ENCODE measurements at places on chromosomes 6 and 20.

DNA sequence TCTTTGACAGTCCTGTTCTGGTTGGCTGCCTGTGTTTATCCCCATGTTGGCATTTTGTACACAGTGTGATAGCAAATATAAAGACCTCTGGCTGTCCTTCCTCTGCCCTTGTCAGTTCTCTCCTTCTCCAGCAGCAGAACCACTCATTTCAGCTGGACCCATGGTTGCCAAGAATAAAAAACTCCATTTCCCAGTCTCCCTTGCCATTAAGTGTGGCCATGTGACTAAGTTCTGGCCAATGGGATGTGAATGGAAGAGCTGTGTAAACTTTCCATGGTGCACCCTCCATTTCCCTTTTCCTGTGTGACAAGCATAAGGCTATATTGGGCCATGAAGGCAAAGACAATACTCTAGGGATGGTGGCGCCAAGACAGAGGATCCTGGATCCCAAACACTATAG, 78.4 kb upstream of the TBC1D7 start:
- DNase-seq = no peak

GRCh38 chr6:116012951-116013350, 47.7 kb downstream of the FRK start:
- no peak for DNase-seq

DNA sequence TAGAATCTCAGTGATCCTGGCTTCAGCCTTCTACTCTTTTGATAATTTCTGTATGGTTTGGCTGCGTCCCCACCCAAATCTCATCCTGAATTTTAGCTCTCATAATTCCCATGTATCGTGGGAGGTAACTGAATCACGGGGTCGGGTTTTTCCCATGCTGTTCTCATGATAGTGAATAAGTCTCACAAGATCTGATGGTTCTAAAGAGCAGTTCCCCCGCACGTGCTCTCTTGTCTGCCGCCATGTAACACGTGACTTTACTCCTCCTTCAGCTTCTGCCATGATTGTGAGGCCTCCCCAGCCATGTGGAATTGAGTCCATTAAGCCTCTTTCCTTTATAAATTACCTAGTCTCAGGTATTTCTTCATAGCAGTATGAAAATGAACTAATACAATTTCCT, 507.2 kb downstream of the CDH26 start:
- DNase-seq = no peak

- DNase-seq = no peak
Measured at GRCh38 chr6:149108038-149108748, 209.3 kb upstream of the TAB2 start.

DNA sequence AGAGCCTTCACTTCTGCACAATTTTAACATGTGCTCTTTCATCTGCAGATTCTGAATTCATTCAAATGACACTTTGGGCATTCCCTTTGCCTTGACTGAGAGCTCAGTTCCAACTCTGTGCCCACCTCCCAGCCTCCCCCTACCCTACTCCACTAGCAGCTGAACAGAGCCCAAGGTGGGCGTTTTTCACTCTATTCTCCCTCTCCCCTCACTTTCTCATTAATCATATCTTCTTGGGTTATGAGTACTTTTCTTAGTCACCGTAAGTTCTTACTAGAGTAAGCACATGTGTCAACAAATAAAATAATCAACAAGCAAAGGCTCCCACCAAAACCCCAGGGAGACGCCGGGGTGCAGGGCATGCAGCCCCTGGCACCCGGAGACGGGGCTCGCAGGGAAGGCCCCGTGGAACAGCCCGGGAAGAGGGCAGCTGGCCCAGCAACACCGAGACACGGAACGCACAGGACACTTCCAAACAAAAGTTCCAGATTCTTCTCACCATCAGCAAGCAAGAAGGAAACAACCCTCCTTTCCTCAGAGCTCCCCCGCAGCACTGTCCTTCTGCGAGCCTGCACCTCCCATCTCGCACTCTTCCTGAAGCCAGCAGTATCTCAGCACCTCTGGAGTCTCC, 34.1 kb downstream of the TAF4 start:
- DNase-seq = no peak

GRCh38 chr6:134240665-134241431, 77.1 kb downstream of the SGK1 start:
- DNase-seq = no peak

DNA sequence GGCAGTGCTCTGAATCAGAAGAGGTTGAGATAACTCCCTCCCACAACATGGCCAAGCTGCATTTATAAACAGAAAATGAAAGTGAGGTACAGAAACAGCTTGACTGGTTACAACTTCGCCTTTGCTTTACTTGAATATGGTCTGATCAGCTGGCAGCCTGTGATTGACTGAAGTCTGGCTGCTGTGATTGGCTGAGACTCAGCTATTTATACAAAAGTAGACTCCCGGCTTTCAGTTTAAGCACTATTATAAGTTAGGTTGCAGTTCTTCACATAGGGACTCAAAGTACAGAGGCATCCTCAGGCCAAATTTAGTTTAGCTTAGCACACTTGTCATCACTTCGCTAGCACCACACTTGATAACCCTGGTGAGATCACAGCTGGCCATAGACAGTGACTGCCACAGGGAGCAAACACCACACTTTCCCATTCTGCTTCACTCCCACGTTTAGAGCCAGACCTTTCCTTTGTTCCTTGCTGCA, 362.6 kb downstream of the EPM2A start:
- DNase-seq = peak; percentile 25

GRCh38 chr6:16254535-16254934, 16.1 kb downstream of the GMPR start:
- no peak for DNase-seq

- no peak for DNase-seq
Measured at GRCh38 chr6:80441131-80441530, 334.7 kb downstream of the BCKDHB start.

GRCh38 chr6:147768969-147769368, 260.5 kb downstream of the SAMD5 start:
- DNase-seq = no peak

- no peak for DNase-seq
Measured at GRCh38 chr6:89643406-89643805, 4.9 kb upstream of the LYRM2 start.

- DNase-seq = peak; percentile 53
Measured at GRCh38 chr6:54053881-54054391, 57.3 kb upstream of the MLIP start.

GRCh38 chr20:46648903-46649649, 2.2 kb downstream of the SLC13A3 start:
- DNase-seq = no peak

GRCh38 chr6:76004202-76004601, 68.3 kb downstream of the IMPG1 start:
- no peak for DNase-seq

DNA sequence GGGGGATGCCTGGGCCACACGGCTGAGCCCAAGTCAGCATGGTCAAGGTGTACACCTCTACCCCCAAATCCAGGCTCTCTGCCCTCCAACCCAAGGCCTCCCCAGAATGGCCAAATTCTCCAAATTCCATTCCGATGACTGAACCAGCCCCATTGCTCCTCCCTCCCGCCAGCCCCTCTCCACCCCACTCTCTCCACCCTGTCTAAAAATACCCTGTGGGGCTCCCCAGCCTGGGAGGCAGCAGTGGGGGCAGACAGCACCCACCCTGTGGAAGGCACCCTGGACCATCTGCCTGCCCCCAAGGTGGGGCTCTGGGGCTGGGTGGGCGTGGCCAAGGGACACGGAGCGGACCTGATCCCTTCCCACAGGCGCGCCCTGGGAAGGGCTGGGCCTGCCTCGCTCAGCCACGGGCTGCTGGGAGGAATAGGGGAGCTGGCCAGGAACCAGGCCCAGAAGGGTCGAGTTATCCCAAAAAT, 11.4 kb downstream of the TEAD3 start:
- DNase-seq = no peak

- DNase-seq = peak; percentile 48
Measured at GRCh38 chr6:112912416-112913101, 565.4 kb downstream of the RFPL4B start.

DNA sequence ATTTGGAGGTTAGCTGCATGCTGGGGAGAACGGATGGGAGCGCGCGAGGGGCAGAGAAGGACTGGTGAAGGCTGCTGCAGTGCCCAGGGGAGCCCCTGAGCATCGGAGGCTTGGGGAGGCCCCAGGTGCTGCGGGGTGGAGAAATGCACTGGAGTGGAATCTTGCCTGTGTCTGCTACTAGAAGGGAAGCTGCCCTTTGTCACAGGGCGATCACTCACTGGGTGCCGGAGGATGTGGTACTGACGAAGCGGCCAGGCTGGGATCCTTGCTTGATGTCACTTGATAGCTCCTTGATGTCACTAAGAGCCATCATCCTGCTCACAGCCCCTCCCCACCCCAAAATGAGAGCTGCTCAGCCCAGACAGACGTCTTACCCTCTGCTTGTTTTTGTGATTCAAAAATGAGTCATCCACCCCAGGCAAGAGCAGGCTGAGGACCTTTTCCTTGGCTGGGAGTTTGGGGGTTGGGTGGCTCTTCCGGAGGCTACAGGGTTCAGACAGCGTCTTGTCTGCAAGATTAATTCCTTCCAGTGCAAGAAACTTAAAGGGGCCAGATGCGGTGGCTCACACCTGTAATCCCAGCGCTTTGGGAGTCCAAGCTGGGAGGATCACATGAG, 62.6 kb upstream of the PMEPA1 start:
- peak; percentile 36 for DNase-seq

GRCh38 chr6:131744432-131745287, 33.8 kb upstream of the CTAGE9 start:
- no peak for DNase-seq

DNA sequence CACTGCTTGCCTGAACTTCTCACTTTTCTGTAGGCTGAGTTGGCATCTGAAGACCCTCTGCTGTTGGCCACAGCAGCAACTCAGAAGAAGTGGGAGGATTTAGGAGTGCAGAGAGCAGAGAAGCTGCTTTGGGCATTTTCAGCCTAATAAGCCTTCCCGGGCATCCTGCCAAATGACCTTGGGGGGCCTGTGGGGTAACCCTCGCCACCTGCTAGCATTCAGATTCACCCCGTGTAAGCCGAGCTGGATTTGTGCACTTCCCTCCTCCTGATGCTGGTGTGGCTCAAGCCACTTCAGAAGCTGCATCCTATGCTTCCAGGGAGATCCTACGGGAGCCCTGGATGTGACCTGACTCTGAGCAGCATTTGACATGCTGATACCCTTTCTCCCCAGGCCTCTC, 114.8 kb downstream of the LRFN2 start:
- no peak for DNase-seq

GRCh38 chr6:161639772-161640171, 365.9 kb upstream of the AGPAT4 start:
- no peak for DNase-seq

- DNase-seq = no peak
Measured at GRCh38 chr6:41497994-41498393, 48.2 kb upstream of the FOXP4 start.

DNA sequence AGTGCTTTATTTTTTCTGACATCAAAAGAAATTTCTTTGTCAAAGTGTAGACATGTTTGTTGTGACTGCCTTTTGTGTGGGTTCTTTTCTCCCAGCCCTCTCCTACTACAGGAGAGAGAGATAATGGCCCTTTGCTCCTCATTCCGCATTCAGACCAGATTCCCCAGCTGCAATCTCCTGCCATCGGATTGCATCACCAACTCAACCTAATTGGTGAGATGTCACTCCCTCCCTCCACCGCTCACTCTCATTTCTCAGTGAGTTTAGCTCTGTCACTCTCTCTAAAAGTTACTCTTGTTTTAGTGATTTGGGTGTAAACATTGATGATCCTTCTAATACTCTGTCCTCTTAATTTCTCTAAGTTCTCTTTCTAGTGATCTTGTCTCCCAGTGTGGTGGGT, 22.7 kb downstream of the UTRN start:
- DNase-seq = no peak

DNA sequence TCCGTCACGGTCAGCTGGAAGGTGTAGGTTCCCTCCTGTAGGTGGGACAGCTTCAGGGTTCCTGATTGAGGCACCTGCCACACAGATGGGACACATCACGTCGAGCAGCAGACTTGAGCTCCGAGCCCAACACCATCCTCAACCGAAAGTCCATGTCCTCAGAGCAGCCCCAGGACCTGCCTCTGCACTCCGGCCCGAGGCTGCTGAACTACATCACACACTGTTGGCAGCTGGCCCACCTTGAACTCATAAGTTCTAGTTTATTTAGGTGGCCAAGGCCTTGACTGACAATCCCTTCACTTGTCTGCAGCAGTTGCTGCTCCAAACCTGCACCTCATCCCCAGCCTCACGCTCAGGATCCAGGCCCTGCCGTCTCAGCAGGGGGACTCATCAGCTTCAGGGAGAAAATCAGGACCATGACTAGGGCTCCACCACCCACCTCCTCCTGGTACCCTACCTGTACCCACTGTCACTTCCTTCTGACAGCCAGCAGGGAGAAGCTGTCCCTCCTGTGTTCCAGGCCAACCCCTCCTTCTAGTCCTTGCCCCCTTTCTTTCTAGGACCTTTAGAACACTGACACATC, 21.0 kb downstream of the LRP11 start:
- no peak for DNase-seq

All from fibroblast of gingiva (primary cell).